Nephron progenitor cell (in vitro differentiated cells): ENCODE measurements at places on chromosomes 3 and 15.

GRCh38 chr3:46665763-46666452, 27.6 kb downstream of the ALS2CL start:
- DNase-seq = no peak

GRCh38 chr3:71341721-71342120, 241.8 kb downstream of the FOXP1 start:
- no peak for DNase-seq

DNA sequence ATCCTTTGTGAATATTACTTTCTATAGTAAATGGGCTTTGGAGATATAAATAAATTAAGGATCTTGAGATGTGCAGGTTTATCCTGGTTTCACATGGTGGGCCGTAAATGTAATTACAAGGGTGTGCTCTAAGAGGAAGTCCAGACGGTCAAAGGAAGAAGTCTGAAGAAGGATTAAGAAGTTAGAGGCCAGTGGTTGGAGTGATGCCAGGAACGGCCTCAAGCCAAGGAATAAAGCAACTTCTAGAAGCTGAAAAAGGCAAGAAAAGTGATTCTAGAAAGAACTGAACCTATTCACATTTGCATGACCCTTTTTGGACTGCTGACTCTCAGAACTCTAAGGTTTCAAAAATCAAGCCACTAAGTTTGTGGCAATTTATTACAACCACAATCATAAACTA, 981.3 kb upstream of the ALCAM start:
- DNase-seq = no peak

DNA sequence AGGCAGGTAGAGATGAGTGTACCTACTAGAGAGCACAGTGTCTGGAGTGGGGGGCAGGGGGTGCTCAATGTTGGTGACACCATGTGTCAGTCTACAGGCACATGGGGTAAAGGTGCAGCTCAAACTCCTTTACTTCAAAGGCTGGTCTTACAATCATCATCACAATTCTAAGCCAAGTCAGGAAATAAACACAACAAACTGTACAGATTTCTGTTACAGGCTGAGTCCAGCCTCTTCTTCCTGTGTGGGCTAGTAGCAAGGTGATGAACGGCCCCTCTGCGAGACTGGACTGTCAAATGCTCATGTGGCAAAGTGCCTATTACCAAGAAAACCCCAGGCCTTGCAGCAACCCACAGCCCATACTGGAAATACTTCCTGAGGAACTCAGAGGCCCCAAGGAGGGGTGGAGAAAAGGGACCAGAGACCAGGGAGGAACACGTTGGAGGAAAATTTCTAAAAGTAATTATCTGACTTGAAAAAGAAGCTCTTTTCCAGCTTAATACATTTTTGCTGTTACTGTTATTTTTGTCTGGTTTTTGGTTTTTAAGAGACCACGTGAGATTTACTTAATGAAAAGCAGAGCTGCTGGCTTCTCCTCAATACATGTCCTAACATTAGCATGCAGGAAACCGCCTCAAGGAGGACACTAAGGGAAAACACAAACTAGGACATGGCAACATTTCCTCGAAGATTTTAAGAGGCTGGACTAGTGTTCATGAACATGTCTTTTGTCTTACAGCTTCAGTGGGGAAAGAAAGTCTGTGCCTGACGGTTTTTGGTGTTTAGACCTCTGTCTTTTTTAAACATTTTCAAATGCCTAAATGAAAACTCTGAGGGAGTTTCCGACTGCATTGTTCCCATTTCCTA, 29.5 kb downstream of the TBC1D2B start:
- no peak for DNase-seq

DNA sequence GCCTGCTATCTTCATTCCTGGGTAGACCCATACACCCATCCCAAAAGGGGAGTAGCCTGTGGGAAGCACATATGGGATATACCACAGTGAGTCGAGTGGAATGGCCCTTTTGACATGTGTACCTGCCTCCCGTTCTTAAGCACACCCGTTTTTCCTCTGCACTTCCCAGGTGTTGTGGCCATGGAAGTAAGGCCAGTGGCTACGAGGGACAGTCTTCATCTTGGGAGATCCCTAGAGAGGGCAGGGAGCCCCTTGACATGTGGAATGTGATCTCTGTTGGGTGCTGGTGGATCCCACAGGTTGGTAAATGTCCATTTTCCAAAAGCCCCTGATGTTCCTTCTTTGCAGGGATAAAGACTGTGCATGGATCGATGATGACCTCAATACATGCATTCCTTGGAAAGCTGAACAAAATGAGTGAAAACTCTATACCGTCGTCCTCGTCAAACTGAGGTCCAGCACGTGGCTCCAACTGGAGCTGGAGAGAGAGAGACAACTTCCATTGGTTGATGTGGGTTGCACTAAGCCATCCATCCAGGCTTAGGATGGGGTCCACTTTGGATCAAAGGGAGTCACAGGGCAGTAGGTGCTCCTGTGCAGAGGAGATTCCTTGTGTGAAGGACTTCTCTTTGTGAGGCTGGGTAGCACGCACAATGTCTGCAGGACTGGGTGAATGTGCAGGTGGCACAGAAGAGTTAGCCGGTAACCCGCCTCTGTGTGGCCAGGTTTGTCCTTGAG, 136.8 kb downstream of the SNRPN start:
- no peak for DNase-seq

DNA sequence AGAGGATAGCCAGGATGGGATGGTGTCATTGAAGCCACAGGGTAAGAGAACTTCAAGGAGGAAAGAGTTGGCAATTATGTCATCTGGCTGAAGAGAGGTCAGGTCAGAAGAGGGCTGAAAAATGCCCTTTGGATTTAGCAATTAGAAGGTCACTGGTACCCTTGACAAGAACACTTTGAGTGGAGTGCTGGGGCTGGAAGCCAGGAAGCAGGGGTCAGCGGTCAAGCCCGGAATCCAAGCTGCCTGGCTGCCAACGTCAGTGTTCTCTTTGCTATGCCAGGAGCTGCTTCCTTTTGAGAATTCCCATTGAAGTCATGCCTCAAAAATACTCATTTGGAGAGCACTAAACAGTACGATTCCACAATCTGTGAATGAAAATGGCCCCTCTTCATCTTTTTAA, 386.5 kb downstream of the SHQ1 start:
- no peak for DNase-seq

- DNase-seq = no peak
These were observed 73.7 kb downstream of the IGSF11 start for GRCh38 chr3:118960876-118961450.

GRCh38 chr15:78691851-78692421, 50.9 kb upstream of the CHRNB4 start:
- DNase-seq = no peak

DNA sequence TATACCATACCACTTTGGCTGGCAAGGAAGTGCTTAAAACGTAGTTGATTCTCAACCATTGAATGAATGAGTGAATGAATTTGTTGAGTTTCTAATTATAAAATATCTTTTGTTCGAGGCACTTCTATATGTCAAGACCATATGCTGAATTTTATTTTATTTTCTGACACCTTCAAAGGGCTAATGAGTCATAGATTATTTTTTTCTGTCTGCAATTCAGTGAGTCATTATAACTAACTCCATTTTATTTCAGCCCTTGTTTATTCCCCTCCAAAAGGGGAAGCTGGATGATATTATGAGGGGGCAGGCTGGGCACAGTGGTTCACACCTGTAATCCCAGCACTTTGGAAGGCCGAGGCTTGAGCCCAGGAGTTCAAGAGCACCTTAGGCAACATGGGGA, 142.4 kb downstream of the P2RY1 start:
- DNase-seq = no peak

GRCh38 chr15:74954515-74954914, 2.1 kb downstream of the RPP25 start:
- DNase-seq = no peak

DNA sequence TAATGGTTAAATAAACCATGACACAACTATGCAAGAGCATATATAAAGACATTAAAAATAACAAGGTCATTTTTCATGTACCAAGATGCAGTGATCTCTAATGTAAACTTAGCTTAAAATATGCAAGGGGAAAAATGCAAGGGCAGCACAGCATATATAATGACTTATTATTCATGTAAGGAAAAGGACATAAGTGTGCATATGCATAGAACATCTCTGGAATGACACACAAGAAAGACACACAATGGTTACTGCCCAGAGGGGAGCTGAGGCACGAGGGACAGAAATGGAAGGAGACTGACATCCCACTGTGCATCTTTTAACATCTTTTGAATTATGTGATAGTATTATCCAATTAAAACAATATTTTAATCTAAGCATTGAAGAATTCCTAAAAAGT, 79.0 kb downstream of the FHIT start:
- DNase-seq = no peak

GRCh38 chr3:174581558-174581957, 277.6 kb upstream of the NAALADL2 start:
- DNase-seq = no peak

- DNase-seq = no peak
These were observed 976.4 kb downstream of the CADM2 start for GRCh38 chr3:85935171-85935570.

- no peak for DNase-seq
These were observed 661 bp upstream of the PARP14 start for GRCh38 chr3:122679882-122680474.

DNA sequence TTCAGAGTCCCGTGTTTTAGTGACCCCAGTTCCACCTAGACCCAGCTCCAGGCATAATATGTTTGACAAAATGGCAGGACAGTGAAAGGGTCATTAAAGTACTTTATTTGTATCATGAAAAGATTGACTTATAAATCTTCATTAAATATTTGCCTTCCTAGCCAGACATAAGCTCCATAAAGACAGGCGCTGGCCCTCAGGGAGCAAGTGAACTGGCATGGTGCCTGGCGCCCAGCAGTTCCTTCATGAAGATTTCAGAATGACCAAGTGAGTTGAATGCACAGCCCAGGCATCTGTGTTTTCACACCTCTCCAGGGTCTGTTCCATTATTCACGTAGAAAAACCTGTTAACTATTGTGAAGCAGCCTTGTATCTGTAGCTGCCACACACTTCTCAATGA, 166.2 kb downstream of the GAP43 start:
- no peak for DNase-seq

GRCh38 chr15:100265641-100266035, 76.1 kb downstream of the ADAMTS17 start:
- no peak for DNase-seq

GRCh38 chr3:74789111-74789510, 174.7 kb upstream of the CNTN3 start:
- no peak for DNase-seq

- no peak for DNase-seq
These were observed 85.6 kb upstream of the LPP start for GRCh38 chr3:188068342-188068741.

DNA sequence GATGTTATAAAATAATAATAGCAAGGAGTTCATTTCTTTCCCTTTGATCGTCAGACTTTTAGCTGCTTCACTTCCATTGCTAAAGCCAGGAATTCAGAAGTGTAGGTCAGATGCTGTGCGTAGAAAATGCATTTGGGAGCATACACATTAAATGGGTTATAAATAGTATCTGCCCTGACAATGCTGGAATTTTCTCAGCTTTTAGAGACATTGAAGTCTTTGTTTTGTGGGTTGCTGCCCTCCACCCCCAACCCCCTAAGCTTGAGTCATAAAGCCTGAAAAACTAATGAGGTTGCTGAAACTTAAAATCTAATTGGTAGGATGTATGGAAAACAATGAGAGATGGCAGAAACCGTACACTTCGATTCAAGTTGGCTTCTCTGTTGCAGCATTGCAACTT, 81.9 kb downstream of the MITF start:
- no peak for DNase-seq

- DNase-seq = no peak
These were observed 75.9 kb upstream of the FGF12 start for GRCh38 chr3:192802957-192803899.

GRCh38 chr15:79970624-79971434, at the start of gene BCL2A1:
TSS of gene BCL2A1 (minus strand) at chr15:79971196. CDS start at chr15:79971119, 77 bp downstream.
- no peak for DNase-seq

- no peak for DNase-seq
These were observed 6.1 kb upstream of the IFT57 start for GRCh38 chr3:108228286-108228685.
